Stimulated activated CD4-positive, alpha-beta T cell treated with anti-CD3 and anti-CD28 coated beads, TNF-alpha, amount 100 ng/mL, for 48 hours (primary cell): ENCODE measurements at places on chromosomes 13 and 19.
A peak's percentile ranks its signal among the peaks of the same experiment; 100 is the strongest.

DNA sequence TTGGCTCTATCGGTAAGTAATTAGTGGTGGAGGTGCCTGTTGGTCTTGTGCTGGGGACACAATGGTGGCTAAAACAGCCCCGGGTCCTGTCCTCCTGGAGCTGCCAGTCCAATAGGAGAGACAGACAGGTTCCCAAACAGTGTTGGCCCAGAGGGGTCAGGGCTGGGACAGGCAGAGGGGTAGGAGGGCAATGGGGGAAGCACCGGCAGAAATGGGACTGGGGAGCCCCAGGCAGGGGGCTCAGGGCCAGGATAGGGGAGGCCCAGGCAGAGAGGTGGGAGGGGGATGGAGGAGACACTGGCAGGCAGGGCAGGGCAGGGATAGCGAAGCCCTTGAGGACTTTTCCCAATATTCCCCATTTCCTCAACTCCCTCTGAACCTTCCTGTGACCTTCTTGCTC is 2.2 kb upstream of the FBL start:
- DNase-seq: no peak

DNA sequence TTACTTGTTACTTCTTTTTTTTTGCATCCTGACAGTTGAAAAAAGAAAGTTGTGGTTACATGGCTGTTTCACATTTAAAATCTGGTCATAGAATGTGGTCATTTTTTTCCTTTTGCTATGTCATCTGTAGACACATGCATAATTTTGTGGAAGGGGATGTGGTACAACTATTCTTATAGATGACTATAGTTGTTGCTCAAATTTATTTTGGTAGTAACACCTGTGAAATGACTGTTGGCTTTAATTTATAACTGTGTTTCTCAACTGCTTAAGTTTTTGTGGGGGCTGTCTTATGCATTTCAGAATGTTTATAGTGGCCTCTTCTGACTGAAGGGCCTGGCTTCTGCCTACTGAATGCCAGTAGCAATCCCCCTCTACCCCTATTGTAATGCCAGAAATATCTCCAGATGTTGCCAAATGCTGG is 130.5 kb downstream of the PAN3 start:
- no peak for DNase-seq

GRCh38 chr19:47619763-47620162 is 10.8 kb downstream of the BICRA start:
- no peak for DNase-seq

DNA sequence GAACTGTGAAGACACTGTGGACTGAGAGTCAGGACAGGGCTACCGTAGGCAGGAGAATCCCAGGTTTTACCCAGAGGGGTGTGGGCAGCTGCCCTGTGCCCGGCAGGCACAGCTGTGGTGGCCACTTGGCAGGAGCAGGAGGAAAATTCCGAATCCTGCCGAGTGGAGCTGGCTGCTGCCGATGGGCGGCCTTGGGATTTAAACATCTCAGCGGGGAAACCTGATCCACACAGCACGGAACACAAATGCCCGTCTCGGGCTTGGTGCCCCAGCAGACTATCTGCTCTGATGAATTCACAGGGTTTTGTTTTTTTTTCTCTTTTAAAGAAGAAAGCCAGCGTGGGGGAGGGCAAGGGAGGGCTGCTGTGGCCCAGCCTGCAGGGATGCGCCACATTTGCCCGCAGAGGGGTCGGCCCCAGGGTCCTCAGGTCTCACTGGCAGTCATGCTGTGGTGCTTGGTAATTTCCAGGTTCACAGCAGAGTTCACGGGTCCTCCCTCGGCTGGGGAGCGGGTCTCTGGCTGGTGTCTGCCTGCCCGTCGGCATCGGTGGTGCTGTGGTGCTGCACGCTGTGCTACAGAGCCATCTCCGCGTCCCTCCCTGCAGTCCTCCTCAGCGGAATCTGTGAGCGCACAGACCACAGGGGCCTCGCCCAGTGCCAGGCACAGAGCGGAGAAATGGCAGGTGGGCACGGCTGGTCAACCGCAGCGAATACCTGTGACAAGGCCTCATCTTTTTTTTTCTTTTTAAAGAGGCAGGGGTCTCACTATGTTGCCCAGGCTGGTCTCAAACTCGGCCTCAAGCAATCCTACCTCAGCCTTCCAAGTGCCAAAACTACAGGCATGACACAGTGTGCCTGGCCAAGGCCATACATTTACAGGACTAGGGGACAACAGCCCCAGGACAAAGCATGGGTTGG is 28.1 kb downstream of the MPND start:
- DNase-seq: no peak

GRCh38 chr13:39602277-39602613 is 748 bp downstream of the LHFPL6 start:
- no peak for DNase-seq

DNA sequence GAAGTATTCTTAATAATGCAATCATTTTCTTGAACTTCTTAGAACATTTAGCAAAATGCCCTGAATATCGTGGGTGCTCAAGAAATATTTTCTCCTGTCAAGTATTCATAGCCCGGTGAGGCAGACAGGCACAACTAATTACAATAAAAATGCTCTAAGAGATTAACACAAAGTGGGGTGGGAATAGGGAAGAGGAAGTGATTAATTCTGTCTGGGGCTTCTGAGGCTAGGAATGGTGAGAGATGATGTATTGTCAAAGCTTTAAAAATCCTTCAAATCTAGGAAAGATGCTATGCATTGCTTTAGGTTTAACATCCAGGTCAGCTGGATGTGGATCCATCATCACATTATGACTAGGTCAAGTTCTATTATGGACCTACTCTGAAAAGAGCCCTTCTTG is 66.9 kb upstream of the POSTN start:
- no peak for DNase-seq

GRCh38 chr13:50104493-50104892 is 89.2 kb downstream of the KCNRG start:
- no peak for DNase-seq

GRCh38 chr13:26966701-26967080 is 204.9 kb downstream of the USP12 start:
- no peak for DNase-seq

DNA sequence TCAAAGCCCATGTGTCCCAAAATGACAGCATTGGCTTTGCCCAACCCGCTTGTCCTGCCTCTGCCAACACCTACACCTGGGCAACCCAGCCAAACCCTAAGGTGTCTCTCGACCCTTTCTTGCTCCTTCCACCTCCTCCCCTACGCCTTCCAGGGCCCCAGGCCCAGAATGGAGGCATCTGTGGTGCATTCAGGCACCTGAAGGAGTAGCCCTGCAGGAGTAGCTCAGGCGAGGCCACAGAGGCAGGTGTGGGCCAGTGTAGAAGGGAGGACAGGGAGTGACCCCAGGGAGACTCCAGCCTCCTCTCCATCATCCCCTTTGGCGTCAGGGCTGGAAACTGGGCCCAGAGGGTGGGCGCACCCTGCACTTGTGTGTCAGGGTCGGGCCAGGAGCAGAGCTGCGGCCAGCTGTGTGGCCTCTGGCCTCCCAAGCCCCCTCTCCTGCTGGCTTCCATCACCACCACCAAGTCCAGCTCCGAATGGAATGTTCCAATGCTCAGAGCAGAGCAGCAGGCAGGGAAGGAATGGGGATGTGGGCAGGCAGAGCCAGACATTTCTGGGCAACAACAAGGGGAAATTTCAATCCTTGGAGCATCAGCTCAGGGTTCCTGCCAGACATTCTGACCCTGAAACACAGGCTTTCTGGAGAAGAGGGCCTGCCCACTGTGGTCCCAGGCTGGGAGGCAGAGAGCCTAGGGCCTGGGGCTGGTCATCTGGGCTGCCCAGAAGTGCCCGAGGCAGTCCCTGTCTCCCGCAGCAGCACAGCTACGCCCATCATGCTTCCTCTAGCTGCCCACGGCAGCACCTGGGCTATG is 16.4 kb downstream of the PLEKHF1 start:
- no peak for DNase-seq

DNA sequence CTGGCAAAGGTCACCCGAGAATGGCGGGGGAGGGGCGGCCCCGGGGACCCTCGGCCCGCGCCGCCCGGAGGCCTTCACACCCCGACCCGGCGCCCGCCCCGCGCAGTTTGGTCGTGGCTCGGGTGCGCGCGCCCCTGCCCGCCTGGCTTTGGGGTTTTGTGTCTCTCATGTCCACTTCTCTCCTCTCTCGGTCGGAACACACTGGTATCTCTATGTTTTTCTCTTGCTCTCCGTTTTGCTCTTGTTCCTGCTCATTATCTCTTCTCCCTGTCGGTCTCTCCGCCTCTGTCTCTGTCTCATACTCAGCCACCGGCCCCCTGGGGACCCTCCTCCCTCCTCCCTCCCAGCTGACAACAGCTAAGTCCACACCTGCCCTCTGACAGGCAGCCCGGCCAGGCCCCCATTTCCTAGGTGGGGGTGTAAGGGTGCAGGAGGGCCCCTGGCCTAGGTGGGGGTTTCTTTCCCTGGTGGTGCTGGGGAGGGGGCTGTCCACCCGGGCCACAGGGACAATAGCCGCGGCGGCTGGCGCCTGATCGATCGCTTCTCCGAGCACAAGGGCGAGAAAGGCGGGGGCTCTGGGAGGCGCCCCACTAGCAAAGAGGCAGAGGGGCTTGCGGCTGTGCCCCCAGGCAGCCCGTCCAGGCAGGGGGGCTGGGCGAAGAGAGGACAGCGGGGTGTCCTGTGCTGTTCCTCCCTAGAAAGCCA is 2.3 kb downstream of the ONECUT3 start:
- DNase-seq: no peak

GRCh38 chr13:41970022-41970421 is 9.1 kb upstream of the VWA8 start:
- DNase-seq: no peak

- no peak for DNase-seq
These were observed 2700.2 kb downstream of the PCDH9 start for GRCh38 chr13:64529874-64530485.

DNA sequence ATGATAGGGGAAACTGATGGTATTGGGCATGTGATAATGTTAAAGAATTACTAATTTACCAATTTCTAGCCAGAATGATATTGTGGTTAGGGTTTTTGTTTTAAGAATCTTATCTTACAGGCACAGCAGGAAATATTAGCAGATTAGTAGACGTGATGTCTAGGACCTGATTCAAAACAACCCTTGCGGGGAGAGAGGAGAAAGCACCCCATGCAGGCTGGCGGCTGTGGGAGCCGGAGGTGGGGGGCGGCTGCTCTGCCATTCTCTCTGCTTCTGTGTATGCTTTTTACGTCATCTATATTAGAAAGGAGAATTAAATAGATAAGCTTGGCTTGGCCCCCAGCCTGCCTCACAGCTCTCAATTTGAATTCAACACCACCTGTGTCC is 41.5 kb downstream of the MLLT1 start:
- no peak for DNase-seq

GRCh38 chr19:4911786-4912672 is 2.7 kb downstream of the UHRF1 start:
- DNase-seq: peak; percentile 72

DNA sequence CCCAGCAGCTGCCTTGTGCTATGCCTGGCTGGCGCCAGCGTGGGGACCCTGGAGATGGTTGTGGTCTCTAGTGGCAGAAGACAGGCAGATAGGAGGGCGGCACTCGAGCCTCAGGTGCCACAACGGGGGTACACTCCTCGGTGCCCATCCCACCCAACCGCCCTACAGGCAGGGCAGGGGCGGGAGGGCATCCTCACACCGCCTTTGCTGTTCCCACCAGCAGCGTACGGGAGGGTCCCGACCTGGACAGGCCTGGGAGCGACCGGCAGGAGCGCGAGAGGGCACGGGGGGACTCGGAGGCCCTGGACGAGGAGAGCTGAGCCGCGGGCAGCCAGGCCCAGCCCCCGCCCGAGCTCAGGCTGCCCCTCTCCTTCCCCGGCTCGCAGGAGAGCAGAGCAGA is 16.6 kb downstream of the PLIN4 start:
- no peak for DNase-seq

GRCh38 chr13:95676105-95676761 is 706 bp upstream of the DNAJC3 start:
- DNase-seq: no peak

- DNase-seq: no peak
These were observed 63.9 kb upstream of the ARHGEF7 start for GRCh38 chr13:111051041-111051725.

DNA sequence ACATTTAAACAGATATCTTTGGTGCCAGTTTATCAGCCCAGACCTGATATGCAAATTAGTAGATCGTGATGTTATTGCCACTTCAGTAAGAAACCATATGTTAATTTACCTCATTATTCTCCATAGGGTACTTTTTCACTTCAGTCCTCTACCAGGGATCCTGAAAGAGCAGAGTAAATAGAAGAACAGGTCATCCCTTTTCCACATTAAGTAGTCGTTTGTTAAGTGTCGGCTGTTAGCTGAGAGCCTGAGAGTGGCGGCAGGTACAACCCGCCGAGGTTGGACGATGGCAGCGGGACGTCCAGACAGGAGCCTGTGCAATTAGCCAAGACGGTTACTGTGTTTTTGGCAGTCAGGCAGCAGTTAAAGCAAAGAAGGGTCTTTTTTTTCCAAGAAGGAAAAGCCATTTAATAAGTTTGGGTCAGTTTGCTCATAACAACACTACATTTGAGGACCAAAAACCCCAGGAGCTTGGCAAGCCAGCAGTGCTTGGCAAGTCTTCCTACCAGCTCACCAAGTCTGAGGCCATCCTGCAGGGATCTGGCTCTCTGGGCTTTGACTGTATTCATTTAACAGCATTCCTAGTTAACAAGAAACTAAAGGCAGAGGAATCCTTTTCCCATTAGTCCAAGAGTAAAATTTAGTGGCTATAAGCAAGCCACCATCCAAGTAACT is 231.8 kb downstream of the SHISA2 start:
- DNase-seq: no peak

- no peak for DNase-seq
These were observed 17.6 kb downstream of the ING1 start for GRCh38 chr13:110731072-110731471.

GRCh38 chr13:48194379-48194754 is 38.6 kb upstream of the ITM2B start:
- no peak for DNase-seq

DNA sequence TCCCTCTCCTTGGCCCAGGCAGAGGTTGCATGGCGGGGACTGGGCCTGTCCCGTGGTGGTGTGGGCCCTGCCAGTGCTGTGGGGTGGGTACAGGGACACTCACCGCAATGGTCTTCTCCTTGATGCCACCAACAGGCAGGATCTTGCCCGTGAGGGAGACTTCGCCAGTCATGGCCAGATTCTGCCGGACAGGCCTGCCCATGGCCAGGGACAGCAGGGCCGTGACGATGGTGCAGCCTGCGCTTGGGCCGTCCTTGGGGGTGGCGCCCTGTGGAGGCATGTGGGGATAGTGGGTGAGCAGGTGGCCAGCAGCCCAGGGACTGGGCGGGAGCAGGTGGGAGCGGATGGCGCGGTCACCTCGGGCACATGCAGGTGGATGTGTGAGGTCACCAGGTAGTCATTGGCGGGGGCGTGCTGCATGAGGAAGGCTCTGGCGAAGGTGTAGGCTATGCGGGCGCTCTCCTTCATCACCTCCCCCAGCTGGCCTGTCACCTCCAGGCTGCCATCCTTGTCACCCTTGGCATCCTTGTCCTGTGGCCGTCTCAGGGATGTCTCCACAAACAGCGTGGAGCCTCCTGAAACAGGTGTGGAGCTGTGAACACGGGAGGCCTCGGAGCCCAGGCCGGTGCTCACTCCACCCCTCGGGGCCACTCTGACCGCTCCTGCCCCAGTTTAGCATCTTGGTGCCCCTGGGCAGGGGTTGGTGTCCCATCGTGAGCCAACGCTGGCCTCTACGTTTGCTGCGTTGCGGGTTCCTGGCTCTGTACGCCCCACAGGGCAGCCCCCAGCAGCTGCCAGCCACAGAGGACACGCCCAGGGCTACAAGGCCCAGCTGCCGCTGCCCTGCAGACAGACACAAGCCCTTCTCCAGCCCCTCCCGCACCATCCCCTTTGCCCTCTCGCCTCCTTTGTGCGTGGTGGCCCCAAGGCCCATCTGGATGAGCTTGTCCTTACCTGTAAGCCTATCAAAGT is 3.4 kb downstream of the RPL36 start:
- DNase-seq: no peak
